ENCODE measurements at places on chromosomes 6 and 20.

GRCh38 chr20:7977709-7978108 lies 37.5 kb upstream of the HAO1 start:
- DNase-seq: no peak

DNA sequence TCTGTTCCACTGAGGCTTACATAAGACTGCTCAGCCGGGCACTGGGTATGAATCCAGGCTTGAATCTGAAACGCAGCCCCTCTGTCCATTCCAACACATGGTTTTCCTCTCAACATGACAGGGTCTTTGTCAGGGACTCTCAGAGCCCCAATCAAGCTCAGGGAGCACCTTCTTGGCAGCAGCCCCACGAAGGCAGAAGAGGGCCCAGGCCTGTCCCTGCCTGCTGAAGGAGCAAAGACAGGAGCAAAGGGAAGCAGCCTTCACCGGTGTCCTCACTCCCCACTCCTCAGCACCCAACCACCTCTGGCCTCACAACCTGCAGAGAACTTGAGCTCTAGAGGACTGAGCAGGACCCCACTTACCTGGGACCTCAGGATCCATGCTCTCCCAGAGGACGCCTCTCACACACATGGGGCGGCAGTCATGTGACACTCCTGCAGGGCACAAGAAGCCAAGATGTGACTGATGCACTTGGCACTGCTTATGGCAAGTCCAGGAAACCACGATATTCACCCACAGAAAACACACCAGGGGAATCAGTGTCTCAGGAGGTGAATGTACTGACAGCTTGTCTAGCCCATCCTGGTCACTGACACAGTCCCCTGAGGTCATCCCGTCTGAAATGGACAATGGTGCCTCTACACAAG lies 4.3 kb downstream of the SNHG17 start:
- DNase-seq: no peak

GRCh38 chr6:33156561-33156960 lies 35.7 kb downstream of the COL11A2 start:
- no peak for DNase-seq

GRCh38 chr6:21312118-21312517 lies 281.4 kb upstream of the SOX4 start:
- DNase-seq: no peak

GRCh38 chr6:28953585-28954258 lies 29.9 kb upstream of the TRIM27 start:
- no peak for DNase-seq

DNA sequence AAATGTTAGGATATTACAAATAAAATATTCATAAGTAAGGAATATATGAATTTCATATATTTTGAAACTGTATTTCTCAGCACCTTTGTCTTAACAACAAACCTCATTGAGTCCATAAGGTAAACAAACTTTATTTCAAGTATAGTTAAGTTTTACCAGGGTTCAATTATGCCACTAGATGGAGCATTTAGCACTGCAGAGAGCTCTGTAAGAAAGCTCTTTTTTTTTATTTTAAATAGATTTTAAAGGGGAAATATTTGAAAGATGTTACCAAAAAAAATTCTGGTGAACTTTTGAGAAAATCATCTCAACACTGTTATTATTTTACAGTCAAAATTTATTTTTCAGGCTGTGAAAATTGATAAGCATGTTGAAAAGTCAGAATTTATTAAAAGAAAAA lies 955.2 kb upstream of the EYS start:
- no peak for DNase-seq

DNA sequence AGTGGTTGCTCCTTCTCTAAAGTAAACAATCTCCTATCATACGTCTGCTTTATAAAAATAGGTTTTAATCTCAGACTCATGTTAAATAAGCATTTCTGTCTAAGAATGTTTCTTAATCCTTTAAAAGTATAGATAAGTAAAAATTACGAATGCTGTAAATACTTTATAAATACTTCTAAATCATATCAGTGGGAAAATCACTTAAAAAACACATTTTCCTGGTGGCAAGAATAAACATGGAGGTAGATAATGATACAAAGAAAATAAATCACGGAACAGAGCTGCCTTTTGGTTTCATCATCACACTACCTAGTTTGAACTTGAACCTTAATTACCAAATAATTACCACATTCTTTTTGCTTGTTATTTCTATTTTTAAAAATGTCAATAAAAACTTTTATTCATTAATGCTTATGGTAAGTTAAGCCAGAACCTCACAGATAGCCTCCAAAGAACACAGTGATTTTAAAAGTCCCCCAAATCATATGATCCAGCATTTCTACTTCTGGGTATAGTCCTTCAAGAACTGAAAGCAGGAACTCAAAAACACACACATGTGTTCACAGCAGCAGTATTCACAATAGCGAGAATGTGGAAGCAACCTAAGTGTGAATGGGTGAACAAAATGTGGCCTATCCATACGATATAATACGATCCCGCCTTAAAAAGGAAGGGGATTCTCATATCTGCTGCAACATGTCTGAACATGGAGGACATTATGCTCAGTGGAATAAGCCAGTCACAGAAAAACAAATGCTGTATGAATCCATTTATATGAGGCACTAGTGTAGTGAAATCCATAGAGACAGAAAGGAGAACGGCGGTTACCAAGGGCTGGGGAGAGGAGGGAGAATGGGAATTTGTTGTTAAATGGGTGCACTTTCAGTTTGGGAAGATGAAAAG lies 72.4 kb downstream of the SLC22A23 start:
- DNase-seq: no peak

DNA sequence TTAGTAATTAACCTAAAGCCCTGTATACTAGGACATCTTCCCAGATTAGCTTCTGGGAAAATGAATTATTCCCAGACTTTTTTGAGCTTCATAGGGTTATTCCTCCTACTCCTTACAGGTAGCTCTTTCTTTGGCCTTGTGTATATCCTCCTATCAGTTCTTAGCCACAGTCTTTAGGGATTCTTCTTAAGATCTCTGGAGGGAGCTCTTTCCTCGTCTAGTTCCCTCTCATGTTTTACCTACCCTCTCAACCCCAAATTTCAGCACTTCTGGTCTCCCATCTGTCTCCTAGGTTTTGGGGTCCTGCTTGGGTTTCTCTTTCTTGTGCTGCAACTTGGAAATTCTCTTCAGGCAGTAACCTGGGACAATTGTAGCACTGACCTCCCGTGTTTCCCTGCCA lies 46.4 kb upstream of the SLC35B3 start:
- DNase-seq: no peak

GRCh38 chr6:42787063-42787472 lies 5.2 kb downstream of the BICRAL start:
- no peak for DNase-seq

DNA sequence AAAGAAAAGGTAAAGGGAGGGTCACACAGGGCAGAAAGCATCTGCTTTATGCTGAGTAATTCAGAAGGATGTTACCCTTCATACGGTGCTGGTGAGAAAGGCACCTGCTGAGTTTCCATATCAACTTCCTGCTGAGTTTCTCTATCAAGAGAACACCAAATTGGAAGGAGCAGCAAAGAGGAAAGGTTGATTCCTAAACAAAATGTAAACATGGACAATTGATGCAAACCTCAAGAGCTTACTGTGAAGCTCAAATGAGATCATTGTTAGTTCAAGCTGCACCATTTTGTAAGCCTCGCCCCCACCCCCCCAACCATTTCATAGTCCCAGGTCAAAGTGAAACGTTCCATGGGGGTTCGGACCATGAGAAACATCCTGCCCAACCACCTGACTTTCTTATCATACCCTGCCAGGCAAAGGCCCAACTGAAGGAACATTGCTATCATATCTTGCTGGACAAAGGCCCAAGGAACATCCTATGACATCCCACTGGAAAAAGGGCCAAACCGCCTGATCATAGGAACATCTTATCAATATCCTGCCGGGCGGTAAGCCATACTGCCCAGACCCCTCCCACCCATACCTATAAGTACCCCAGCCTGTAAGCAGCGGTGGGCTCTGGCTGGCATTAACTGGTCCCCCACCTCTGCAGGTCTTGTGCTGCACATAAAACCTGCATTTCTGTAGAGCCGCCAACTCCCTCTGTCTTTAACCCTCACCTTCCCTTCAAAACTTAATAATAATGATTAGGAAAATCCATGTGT lies 171.6 kb downstream of the UBE3D start:
- DNase-seq: no peak

DNA sequence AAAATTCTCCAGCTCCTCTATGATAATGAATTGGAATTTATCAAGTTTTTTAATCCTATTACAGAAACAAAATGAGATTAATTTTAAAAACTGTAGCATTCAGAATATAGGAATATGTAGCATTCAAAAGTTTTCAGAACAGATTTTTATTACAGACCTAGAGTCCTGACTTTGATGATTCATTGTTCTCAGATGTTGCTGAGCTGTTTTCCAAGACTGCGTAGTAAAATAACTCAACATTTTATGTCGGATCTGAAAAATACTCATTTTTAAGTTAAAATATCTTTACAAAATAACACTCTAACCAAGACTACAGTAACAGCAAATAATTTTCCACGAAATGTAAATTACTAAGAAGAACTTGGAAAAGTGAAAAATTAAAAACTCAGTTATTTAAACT lies 67.1 kb downstream of the SYCP2 start:
- DNase-seq: no peak

GRCh38 chr6:14386668-14387067 lies 269.1 kb downstream of the CD83 start:
- no peak for DNase-seq

DNA sequence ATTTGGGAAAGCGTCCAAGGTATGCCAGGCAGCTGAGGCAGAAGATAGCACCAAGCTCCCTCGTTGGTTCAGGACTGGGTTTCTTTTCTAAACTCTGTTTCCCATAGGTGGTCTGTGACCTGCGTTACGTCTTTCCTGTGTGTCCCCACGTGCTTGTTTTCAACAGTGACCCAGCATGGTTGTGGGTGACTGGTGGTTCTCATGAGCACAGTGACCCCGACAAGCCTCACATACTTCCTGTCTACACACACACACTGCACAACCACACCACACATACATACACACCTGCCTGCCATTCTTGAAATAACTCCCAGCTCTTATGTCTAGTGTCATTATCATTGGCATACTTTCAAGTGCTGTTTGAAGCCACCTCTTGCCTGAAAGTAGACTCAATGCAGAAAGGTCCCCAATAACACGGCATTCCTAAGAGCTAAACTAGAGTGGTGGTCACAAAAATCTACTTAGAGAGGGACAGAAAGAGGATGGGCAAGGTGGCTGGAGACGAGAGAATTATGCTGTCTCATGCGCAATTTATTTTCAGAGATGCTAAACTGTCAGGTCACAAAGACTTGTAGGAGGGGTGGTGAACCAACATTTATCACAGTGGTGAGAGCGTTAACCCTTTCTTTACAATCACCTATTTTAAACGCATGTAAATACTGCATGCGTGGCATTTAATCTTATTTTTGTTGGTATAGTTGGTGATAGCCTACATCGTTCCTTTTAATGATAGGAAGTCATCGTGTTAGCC lies 66.7 kb downstream of the GCNT2 start:
- no peak for DNase-seq

DNA sequence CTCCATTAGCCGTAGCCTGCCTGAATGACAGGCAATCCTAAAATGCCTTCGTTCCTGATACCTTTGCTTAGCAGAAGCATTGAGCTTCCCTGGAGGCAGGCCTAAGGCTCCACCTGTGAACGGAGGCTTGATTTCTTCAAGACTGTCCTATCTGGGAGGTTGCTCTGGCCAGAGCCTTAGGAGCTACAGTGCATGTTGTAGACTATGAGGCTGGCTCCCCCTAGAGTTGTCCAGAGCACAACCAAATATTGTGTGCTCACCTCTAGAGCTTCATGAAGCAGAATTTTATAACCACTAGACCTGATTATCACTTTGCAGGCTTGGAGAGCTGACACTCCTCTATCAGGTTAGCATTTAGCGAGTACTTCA lies 217.8 kb downstream of the MAFB start:
- DNase-seq: no peak

Data from activated CD4-positive, alpha-beta T cell treated with anti-CD3 and anti-CD28 coated beads for 4 hours (primary cell).